KBM-7 (cell line): ENCODE measurements at places on chromosomes 2 and 18.

- DNase-seq, result no peak
Observed at GRCh38 chr2:215760091-215760490, 253.3 kb downstream of the MREG start.

DNA sequence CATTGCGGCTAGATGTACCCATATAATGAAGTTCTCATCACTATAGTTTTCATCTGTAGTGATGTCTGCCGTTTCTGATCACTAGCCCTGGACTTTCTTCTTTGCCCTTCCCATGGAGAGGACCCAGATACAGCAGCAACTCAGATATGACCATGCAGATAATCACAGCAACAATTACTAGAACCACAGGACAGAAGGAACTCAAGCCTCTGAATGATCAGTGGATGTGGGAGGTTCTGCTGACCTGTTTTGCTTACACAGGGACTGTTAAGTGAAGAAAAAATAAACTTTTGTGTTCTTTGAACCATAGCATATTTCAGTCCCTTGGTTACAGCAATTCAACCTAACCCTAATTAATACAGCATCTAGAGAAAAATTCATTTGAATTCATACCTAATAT, 62.7 kb downstream of the ACVR1 start:
- no peak for DNase-seq

GRCh38 chr2:20473128-20473527, 26.3 kb downstream of the RHOB start:
- DNase-seq, result no peak

DNA sequence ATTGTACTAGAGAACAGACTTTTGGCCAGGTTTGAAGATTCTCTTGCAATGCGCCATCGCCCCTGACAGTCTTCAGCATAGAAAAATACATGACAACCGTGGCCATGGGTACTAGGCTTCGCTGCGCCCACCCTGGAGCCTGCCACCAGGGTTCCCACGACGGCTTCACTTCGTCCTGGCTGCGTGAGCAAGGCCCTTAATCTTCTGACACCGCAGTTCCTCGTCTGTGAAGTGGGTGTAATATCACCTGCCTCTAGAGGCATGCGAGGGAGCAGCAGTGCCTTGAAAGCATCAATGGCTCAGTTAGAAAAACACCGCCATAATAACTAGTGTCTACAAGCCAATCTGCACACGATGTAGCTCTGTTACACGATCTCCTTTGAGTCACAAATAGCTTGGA, 175.2 kb upstream of the HS6ST1 start:
- DNase-seq, result no peak

- DNase-seq, result no peak
Observed at GRCh38 chr2:240220371-240220770, 79.9 kb upstream of the OTOS start.

DNA sequence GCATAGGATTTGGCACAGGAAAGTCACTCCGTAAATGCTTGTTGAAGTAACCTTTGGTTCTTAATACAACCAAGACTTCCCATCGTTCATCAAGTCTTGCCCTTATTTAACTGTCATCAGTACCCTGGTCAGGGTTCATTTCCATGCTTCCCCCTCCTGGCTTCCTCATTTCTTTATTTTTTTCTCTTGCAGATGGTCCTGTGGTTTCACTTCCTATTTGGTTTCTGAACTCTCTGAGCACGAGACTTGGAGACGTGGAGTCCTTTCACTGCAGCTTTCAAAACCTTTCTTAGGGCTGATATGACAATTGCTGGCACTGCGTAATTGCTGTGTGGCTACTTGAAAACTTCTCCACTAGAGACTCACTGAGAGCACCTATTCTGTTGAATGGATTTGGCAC, 59.9 kb upstream of the PID1 start:
- peak; percentile 86 for DNase-seq
